Upper lobe of left lung (tissue), 6 donors: ENCODE measurements at places on chromosomes 1 and 21.

- DNase-seq = no peak
Observed at GRCh38 chr1:54814126-54814498, 13.0 kb upstream of the TTC22 start.

- no peak for DNase-seq
Observed at GRCh38 chr1:193520472-193520871, 334.1 kb upstream of the B3GALT2 start.

DNA sequence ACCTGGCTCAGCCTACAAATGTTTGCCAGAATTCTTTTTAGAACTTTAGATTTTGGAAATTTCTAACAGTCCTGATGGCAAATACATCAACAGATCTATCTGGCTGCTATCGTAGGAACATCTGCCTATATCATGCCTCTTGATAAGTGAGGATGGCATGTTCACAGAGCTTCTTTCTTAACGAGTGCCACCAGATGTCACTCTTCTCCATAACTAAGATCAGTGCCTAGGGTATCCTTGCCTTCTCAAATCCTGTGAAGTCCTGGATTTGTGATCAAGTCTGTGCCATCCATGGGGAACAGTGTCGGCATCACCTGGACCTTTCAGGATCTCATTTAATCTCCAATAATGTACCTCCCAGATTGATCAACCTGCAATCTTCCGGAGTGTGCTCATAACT, 36.5 kb upstream of the CD5L start:
- no peak for DNase-seq

DNA sequence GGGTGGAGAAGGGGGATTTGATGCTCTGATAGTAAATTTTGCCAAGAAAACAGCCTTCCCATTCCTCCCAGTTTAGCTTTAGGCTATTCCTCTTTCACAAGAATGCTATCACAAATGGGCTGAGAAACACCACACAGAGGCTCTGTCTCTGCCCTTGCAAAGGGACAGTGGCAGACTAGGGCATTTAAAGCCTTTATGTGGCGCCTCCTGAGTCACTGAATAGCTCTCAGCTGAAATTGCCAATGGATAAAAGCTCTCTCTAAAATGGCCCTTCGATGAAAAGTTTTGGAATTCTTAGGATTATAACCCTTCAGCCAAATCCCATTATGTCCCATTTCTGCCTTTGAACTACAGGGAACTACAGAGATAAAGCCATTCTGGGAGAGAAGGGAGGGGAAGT, 1000.4 kb downstream of the ADGRL2 start:
- no peak for DNase-seq

- DNase-seq = no peak
Observed at GRCh38 chr1:10217748-10218441, 7.5 kb downstream of the KIF1B start.
